ENCODE measurements at places on chromosomes 3 and 15.

DNA sequence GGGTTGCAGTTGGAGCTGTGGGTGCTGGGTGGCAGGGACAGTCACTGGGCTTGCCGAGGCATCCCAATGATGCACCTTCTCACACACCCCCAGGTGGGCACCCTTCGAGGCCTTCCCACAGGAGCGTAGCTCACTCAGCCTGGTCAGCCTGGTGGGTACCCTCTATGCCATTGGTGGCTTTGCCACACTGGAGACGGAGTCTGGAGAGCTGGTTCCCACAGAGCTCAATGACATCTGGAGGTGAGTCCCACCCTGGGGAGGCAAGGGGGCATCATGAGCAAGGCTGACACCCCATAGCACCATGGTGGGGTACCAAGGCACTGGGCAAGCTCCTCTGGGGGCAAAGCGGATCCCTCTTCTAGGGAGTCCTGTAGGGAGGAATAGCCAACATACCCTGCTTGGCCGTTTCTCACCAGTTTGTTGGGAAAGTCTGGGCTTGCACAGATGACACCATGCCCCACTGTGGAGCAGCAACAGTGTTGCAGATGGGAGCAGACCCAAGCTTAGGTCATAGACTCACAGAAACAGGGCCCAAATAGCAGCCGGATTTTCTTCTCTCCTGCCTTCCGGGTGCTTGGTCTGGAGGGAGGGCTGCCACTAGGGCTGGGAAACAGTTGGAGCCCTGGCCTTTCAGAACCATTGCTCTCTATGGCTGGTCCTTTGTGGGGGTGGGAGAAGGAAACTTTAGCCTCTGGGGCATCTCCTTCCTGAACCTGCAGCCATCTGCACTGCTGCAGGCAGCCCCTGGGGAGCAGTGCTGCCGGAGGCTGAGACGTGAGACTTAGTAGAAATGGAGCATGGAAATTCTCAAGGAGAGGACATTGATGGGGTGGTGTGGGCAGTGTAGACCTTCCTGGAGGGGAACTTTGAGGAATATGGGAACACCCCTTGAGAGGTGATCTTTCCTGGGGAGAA is 5.7 kb downstream of the KLHL40 start:
- no peak for DNase-seq

- no peak for DNase-seq
These were observed 16.8 kb upstream of the SRP14 start for GRCh38 chr15:40055576-40056293.

GRCh38 chr3:183912895-183913579 is 28.4 kb upstream of the PARL start:
- DNase-seq: no peak

GRCh38 chr15:64948916-64949315 is 37.2 kb downstream of the ANKDD1A start:
- DNase-seq: no peak

DNA sequence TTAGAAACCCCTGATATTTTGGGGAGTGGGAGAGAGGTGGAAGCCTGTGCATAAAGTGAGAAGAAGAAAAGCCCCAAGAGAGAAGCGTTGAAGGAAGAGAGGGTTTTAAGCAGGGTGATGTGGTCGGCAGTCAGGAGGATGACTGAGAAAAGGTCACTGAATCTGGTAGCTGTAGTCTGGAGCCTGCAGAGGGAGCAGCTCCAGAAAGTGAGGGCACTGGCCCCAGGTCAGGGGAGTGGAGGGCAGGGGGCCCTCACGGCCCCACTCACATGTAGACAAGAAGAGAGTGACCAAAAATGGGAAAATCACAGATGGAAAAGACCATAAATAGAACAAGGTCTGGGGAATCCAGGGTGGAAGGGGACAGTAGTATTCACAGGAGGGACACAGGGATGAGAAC is 105.5 kb downstream of the RYK start:
- no peak for DNase-seq

GRCh38 chr3:71281280-71281679 is 302.2 kb downstream of the FOXP1 start:
- no peak for DNase-seq

GRCh38 chr3:55416331-55416821 is 70.7 kb downstream of the WNT5A start:
- no peak for DNase-seq

DNA sequence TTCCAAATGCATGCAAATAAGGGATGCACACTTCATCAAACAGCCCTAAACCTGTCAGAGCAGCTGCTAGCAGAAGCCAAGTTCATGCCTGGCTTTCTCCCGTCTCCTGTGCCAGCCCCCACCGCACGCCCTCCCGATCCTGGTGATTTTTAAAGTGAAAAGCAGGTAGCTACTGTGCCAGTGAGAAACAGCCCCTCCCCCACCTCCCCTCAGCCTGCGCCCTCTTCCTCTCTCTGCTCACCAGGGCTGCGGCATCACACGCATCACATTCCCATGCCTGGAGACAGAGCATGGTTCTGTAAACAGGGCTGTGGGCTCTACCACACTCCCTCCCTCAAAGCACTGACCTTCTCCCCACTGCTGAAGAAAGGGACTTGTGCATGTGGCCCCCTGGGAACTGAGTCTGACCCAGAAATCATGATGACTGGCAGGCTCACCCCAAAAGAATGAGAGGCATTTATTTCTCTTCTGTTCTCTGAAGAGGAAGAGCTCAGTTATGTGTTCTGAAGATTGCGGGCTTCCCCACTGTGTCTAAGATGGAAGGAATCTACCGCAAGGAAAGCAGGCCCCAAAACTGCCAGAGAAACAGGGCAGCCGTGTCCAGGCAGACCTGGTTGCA is 14.5 kb upstream of the SLC6A1 start:
- peak; percentile 76 for DNase-seq

- no peak for DNase-seq
These were observed 737.1 kb downstream of the FHIT start for GRCh38 chr3:60514085-60514649.

DNA sequence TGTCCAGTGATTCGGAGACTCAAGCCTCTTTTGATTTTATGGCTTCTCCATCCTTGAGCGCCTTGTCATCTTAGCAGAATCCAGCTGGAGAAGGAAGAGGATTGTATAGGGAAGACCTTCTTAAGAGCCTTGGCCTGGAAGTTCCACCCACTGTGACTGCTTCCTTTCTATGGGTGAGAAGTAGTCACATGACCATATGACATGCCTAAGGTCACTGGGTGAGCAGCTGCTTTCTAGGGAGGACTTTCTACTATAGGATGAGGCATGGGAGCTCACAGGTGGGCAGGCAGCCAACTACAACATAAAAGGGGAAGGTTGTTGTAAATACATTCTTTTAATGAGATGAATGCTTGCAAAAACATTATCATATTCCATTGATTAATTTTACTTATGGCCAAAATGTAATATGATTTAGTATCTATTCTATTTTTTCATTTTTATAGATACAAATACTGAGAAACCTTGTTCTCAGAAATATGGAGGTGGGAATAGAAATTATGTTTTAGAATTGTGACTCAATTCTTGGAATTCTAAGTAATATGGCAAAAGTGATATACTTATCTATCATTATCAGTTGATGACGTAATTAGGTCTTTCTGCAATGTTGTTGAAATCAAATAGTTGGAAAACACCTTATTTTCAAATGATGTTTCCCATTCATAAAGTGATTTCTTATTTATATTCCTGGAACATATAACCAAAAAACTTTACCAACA is 53.6 kb upstream of the MINAR1 start:
- DNase-seq: no peak

GRCh38 chr3:126212620-126213378 is 32.4 kb upstream of the ALDH1L1 start:
- DNase-seq: peak; percentile 23

GRCh38 chr15:89441295-89441812 is 55.0 kb downstream of the RHCG start:
- no peak for DNase-seq

DNA sequence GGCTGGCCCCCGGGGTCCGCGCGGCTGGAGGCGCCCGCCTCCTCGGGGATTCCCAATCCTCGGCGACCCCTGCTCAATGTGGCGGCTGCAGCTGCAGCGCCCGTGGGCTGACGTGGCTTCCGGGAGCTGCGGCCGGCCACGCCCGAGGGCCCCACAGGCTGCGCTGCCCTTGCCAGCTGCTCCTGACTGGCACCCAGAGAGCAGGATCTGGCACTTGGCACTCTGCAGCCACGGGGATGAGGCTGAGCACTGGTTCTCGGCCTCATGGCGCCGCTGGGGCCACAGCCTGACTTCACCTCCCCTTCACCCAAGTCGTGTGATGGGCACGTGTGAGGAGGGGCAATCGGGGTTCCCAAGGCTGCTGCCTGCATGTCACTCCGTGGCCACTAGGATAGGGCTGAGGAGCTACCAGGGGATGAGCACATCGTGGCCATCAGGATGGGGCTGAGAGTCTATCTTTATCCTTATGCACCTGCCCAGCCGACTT is 267.8 kb upstream of the FRG2C start:
- DNase-seq: no peak

- DNase-seq: no peak
These were observed 9.5 kb upstream of the ROPN1B start for GRCh38 chr3:125959317-125960065.

DNA sequence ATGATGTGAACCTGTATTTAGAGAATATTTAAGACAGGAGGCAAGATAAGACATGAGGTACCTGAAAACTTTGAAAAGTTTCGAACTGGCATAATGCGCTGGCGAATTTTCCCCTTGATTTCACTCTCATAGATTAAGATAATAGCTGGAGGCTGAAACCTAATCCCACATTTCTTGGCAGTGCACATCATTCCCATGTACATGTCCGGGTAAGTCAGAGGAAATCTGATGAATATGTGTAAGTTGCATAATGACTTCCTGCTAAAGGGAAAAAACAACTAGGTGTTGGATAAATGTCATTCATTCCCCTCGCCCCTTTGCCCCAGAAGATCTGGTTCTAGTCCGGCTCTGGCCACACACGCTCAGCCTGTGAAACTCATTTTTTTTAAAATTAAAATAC is 3.6 kb downstream of the CEP19 start:
- DNase-seq: no peak

DNA sequence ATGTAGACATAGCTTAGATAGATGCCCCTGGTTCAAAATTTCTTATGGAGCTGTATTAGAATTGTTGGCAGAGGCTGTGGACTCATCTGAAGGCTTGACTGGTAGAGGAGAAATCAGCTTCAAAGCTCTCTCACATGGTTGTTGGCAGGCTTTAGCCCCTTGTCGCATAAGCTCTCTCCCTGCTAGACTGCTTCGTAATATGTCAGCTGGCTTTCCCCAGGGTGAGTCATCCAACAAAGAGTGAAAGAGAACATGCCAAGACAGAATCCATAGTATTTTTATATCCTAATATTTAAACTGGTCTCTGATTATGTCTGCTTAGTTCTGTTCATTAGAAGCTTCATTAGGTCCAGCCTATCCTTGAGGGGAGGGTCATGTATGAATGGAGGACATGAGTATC is 427.4 kb upstream of the NAALADL2 start:
- no peak for DNase-seq

- DNase-seq: peak; percentile 75
These were observed 8.4 kb downstream of the CSK start for GRCh38 chr15:74790080-74790916.

DNA sequence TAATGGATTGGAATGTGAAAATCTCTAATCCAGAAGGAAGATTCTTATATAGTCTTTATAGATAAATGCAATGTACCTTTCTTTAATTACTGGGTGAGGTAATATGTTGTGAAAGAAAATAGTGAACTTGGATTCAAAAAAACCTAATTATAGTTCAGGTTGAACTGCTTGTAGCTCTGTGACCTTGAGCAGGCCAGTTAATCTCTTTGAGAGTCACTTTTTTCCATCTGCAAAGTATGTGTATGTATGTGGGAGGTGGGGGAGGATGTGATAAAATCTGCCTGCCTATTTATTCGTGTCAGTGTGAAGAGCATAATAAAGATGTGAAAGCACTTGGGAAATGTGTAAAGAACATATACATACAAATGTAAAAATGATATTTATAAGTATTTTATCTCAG is 34.4 kb downstream of the GLCE start:
- no peak for DNase-seq

DNA sequence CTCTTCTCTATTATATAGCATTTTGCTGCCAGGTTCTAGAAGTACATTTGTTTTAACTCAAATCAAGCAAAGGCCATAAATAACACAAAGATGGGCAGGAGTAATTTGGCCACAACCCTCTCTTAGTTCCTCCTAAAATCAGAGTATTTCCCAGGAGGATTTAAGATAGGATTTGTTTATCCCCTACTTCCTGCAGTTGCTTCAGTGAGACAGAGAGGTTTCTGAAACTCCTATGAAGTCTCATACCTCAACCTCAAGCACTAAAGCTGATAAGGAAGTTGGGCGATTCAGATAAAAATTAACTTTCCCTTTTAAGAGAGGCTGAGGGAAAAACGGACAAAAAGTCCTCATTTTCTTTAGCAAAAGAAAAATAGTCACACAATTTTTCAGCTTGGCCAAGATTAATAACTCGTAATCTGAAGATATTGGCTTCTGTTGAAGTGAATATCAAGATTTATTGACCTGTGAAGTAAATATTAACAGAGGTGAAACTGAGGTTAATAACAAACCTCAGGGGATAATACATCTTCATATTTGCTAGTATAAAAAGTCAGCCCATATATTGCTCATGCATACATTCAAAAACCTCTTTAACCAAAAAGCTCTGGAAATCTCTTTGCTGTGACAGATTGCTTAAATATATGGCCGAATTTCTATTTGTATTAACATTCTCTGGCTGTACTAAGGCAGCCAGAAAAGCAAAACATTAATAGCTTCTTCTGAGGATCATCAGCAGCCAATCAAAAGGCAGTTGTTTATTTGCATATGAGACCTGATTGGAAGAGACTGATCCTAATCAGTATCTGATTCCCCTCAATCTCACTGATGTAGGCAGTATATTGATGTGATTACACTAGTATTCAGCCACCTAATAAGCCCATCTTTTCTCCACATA is 90.6 kb upstream of the GADL1 start:
- no peak for DNase-seq

Measured in head of caudate nucleus (tissue), 42 donors.